Glomerular endothelial cell (primary cell): ENCODE measurements at places on chromosomes 7 and 10. TPM values are rescaled to one million over a fixed set of nuclear protein-coding genes. Genes with fewer than 3 reads are reported as not detected.

Gene PRKG1
- 1.6 and 4.9 TPM in 2 replicates for total RNA-seq

Gene LRMDA
- 19.8 and 25.7 TPM in 2 replicates for total RNA-seq

Gene CCDC172
- not detected in 2 replicates for total RNA-seq

Gene EBLN1
- not detected in 2 replicates for total RNA-seq

Gene GJD4
- total RNA-seq, result not detected in 2 replicates

Gene VWDE
- 0.35 TPM in 1 of 2 replicates, not detected in the other for total RNA-seq

Gene FOXI2
- not detected in 2 replicates for total RNA-seq

- no peak for DNase-seq
Measured at GRCh38 chr10:46515793-46516192, 40.7 kb downstream of the GPRIN2 start.

DNA sequence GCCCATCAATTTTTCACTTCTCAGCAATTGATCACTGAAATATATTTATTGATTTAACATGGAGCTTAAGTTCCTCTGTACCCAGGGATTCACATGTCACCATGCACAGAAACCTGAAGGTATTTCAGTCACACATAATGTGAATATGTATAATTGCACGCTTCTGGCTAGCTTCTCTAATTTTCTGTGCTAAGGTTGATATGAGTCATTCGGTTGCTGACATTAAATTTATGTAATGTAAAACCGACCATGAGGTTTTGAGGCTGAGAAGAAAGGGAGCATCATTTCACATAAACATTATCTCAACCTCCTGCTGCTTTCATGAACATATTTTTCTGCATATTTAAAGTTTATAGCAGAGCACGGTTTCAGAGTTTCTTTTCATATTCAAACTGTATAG lies 381.0 kb upstream of the TPK1 start:
- no peak for DNase-seq

DNA sequence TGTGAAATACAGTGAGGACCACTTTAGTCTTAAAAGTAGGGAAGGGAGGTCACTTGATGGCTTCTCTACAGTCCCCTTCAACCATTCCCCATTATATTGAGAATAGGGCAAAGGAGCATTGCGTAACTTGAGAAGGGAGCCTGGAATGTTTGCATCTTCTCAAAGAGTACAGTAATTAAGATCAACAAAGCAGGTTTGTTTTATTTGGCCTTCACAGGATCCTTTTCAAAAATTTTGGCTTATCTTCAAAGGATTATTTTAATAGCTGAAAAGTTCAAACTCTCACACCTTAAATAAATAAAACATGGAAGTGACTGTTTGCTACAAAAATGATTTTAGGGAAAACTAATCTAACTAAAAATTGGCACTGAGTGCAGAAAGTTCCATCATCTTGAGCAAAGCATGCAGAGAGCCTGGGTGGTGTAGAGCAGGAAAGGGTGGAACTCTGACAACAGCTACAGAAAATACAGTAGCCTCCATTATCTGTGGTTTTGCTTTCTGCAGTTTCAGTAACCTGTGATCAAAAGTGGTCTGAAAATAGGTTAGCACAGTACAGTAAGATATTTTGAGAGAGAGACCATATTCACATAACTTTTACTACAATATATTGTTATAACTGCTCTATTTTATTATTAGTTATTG lies 214.0 kb downstream of the MDFIC start:
- DNase-seq, result no peak

GRCh38 chr7:13879994-13880686 lies 109.3 kb downstream of the ETV1 start:
- no peak for DNase-seq

DNA sequence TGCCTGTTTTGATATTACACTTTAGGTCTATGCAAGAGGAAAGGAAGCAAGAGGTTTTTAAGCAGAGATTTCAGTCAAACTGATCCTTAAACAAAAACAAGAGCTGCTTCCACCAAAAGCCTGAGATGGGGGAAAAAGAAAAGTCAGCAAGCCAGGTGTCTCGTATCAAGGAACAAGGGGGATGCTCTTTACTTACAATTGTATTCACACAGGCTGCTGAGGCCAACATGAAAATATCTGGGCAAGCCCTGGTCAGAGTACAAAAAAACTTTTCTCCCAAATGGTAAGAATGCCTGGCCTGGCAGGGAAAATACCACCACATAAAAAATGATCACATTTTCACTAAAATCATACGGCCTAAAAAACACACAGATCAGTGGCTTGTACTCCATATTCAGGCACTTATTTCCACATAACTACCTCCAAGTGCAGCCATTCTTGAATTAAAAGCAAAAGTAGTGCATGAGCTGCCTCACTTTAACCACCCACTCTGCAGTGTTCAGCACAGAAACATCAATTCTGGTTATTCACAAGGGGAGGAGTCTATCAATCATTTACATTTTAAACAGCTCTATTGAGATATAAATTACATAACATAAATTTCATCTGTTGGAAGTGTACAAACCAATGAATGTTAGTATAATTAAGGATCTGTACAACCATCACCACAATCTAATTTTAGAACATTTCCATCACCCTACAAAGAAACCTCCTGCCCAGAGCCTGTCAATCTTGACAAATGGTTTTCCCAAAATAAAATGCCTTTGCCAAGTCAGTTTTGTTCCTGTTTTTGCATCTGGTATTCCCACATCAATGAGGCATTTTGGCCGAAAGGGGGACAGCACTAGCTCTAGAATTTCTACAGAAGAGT lies 70.2 kb downstream of the GRB10 start:
- DNase-seq, result no peak

- DNase-seq, result no peak
Measured at GRCh38 chr10:128221117-128221516, 94.9 kb upstream of the MKI67 start.

DNA sequence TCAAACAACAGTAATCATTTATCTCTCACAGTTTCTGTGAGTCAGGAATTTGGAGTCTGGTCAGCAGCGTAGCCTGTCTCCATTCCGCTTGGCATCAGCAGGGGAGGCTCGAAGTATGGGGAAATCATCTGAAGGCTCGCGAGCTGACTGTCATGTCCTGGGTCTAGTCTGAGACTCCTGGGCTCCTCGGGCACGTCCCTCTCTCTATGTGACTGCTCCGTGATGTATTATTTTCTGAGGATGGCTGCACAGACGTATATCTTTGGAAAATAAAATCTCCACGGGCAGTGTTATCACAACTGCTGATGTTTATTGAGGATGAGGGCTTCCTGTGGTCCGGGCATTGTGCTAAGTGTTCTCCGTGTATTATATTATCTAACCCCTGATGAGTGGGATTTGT lies 23.3 kb upstream of the PCGF5 start:
- no peak for DNase-seq

- DNase-seq, result no peak
Measured at GRCh38 chr10:103666087-103666761, 172.7 kb downstream of the NEURL1 start.

- no peak for DNase-seq
Measured at GRCh38 chr7:34756025-34756437, 98.0 kb downstream of the NPSR1 start.

GRCh38 chr7:179209-179681 lies 13.1 kb upstream of the FAM20C start:
- DNase-seq, result no peak

DNA sequence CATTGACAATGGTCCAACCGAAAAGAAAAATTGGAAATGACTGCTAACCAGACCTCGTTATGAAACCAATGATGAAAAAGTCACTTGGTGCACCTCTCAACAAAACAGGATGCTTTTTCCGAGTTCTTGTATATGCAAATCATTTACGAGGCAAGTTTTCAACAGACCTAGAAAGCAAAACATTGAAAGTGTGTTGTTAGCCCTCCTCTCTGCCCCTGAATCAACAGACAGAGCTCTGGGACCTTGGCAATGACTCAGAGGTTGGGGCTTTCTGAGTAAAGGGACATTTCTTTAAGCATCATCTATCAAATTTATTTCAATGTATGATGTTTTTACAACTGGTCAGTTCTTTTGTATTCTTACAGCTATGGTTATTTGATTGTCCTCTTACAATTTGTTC lies 16.3 kb upstream of the DKK1 start:
- no peak for DNase-seq

DNA sequence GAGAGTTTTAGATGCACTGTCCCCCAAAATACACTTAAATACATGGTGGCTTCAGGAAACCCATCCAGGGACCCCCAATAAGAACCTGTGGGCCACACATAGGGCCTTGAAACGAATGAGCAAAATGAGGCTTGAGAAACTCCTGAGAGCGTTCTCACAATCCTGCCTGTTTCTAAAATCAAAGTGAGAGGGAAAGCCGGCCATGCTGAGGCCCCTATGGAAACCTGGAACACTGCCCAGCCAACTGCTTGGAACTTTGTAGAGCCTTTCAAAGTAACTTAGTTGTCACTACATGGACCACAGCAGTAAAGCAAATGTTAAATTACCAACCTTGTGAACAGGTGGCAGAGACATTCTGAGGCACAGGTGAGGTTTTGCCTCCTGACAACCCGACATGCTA lies 13.4 kb downstream of the SGMS1 start:
- DNase-seq, result no peak

- DNase-seq, result peak; percentile 68
Measured at GRCh38 chr7:94368371-94368791, 26.3 kb upstream of the COL1A2 start.

GRCh38 chr7:31082017-31082416 lies 29.9 kb downstream of the ADCYAP1R1 start:
- DNase-seq, result no peak

DNA sequence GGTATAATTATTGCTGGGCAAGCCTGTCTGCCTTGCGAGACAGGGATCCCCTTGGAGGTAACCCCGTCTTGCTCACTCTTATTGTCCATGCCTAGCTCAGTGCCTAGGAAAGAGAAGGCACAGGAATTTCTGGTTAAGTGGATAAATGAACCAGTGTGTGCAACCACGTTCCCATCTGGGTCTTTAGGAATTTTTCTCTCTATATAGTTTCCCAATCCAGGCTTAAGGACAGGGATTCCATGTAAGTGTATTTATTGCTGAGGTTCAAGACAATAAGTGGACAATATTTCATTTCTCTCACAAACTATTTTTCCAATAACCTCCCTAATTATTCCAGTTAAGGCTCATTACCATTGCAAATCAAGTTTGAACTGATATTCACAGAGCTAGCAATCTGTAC lies 8.9 kb upstream of the ADAM12 start:
- no peak for DNase-seq

DNA sequence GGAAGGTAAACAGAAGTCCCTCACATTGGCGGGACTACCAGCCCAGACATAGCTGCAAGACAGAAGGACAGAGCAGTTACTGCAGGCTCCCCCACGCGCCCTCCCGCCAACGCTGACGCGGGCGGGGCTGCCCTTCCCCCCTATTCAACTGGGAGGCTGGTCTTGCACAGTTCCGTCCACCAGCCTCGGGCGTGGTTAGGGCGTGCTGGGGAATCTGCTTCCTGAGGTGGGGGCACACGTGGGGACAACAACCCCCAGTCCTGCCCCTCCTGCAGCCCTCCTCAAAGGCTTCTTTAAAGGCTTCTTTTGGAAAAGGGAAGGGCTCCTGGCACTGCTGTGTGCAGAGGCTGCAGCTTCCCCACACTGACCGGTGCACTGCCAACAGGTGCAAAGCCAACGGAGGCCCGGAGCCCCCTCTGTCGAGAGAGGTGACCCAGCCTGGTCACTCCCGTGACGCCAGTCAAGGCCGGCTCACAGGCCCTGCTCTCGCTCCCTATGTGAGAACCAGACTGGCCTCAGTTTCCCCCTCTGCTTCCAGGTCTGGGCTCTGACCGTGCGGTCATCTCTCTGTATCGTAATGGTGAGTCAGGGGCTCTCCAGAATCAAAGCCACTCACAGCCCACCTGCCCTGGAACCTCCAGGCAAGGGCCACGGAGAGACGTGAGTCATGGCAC lies 126.0 kb downstream of the EBF3 start:
- DNase-seq, result no peak

- no peak for DNase-seq
Measured at GRCh38 chr10:127132451-127132850, 63.9 kb downstream of the INSYN2A start.

GRCh38 chr10:1410032-1410431 lies 327.3 kb downstream of the ADARB2 start:
- DNase-seq, result no peak

DNA sequence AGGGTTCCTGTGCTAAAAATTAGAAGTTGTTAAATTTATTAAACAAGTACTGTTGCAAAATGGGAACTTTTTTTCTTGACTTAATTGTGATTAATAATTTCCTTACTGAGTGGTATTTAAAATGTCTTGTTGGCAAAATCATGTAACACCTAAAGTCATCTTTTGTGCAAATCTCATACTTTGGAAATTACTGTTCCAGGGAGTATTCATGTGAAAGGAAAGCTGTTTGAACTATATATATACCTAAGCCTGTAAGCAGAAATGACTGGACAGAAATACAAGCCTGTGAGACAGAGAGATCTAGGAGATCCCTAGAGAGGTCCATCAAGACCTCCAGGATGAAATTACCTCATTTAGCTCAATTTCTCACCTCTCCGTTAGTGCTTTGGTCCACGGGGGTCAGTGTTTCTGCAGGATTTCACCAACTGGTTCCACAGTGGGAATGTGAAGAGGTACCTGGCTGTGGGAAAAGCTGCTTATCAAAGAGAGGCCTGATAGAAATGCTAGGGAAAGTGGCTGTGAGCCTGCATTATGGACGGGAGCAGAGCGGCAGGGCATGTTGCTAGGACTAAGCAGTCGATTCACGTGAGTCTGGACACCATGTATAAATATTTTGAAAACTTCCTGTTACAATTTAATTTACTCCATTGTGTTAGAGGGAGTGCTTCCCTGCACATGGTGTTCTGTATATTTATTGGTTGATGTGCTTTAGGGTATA lies 7.9 kb downstream of the LUC7L2 start:
- DNase-seq, result no peak

GRCh38 chr7:106542550-106543220 lies 118.3 kb downstream of the CCDC71L start:
- peak; percentile 86 for DNase-seq

DNA sequence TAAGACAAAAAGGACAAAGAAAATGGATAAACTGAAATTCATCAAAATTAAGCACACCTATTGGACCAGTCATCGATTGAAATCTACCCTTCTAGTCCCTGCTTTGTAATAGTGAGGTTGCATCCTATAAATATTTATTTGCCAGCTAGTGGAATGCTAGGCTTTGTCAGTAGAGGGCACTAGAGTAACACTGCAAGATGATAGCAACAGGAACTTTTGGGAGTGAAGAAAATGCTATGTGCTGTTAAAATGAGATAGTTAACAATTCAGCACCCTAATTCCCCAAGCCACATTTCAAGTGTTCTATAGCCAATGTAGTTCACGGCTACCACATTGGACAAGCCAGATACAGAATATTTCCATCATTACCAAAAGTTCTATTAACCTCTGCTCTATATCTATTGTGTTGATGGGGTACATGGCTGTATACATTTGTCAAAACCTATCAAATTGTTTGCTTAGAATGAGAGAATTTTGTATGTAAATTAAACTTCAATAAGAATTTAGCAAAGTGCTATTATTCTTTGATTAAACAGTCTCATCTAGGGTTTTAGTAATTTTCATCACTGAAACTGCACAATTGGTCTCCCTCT lies 69.8 kb downstream of the LSMEM1 start:
- peak; percentile 51 for DNase-seq

DNA sequence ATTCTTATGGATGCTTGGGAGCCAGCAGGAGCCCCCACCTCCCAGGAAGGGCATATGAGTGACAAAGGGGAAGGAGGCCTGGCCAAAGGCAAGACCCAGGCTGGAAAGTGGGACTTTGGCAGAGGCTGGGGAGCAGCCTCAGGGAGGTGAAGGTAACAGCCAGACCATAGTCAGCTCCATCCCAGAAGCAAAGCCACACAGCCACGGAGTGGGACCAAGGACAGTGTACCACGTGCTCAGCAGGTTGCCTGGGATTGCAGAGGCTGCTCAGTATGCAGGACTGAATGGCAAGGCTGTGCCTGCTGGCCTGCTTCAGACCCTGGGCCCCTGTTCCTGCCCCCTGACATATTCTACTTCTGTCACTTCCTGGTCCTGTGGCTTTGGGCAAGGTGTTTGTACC lies 17.6 kb upstream of the GPR26 start:
- DNase-seq, result no peak
